AG04449 (cell line): ENCODE measurements at places on chromosomes 5 and 9.

GRCh38 chr5:146622391-146622790 lies 106.4 kb upstream of the GPR151 start:
- no peak for DNase-seq

DNA sequence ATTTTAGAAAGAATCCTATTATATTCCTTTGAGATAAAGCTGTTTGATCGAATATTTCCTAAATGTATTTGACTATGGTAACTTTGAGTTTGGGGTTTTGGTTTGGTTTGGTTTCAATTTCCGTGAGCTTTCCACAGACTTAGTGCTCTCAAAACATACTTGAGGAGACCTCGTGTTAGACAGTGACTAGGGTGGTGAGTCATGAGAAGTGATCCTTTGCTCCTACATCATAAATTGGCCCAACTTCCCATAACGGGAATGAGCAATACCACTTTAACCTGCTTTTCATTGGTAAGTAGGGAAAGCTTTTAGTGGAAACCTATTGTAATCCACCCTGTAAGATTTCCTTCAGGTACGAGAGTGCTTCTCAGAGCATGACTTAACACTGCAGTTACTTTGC lies 3.8 kb upstream of the RASEF start:
- DNase-seq: peak; percentile 77

GRCh38 chr5:174852143-174852542 lies 127.8 kb downstream of the MSX2 start:
- no peak for DNase-seq

DNA sequence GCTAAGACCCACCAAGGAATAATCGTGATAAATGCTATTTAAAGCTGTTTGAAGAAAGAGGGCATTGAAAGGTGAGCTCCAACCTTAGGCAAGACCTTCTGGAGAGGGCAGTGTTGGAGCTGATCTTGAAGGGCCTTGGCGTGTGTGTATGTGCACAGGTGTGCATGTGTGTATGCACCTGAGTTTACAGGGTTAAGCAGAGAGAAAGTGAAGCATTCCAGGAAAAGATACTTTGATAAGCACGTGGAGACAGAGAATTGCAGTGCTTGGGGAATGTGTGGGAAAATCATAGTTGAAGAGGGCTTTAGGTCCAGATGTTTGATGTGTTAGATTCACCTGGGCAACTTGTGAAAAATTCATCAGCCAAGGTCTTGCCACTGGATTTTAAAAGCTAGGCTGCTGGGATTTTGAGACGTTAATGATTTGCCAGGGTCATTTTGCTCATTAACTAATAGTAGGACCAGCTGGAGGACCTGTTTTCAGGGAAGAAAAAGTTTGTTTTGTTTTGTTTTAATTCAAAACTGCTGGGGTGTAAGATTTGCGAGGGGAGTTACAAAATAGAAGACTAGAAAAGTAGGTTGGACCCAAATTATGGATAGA lies 78.3 kb upstream of the ANKRD55 start:
- DNase-seq: no peak

DNA sequence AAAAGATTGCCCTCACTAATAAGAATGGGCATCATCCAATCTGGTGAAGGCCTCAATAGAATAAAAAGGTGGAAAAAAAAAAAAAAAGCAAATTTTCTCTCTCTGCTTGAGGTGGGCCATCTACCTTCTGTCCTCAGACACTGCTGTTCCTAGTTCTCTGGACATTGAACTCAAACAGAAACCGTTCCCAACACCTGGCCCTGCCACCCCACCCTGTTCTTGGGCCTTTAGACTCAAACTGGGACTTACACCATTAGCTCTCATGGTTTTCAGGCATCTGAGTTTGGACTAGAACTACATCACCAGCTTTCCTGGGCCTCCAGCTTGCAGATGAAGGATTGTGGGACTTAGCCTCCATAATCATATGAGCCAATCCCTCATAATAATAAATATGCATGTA lies 71.0 kb downstream of the SSBP2 start:
- DNase-seq: no peak

DNA sequence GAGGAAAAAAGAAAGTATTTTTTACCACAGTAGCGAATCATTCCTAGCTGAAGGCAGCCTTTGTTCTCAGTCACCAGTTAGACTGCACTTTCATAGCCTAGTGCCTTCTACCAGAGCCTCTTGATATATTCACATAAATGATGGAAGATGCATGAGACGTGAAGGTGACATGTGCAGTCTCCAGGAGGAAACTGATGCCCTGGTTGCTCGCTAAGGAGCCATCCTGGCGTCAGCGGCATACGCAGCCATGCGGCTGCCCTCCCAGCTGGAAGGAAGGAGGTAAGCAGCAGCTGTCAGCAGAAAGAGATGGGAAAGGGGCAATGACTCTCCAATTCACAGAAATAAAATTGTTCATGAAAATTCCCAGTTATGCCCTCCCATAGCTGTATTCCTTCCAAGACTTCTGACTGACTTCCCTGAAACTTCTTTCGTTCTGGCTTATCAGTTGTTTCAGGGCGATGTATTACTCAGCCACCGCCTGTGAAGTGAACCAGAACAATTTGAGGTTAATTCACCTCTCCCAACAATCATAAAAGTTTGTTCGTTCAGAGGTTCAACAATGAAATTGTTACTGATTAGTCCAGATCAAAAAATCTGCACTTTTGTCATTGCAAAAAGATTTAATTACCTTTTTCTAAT lies 331.2 kb downstream of the NR2F1-AS1 start:
- DNase-seq: no peak

- no peak for DNase-seq
Measured at GRCh38 chr5:108728566-108729241, 19.0 kb upstream of the FER start.

GRCh38 chr5:14870337-14871213 lies 1.0 kb downstream of the ANKH start:
- DNase-seq: no peak

GRCh38 chr5:180820788-180821321 lies 18.2 kb upstream of the MGAT1 start:
- no peak for DNase-seq

DNA sequence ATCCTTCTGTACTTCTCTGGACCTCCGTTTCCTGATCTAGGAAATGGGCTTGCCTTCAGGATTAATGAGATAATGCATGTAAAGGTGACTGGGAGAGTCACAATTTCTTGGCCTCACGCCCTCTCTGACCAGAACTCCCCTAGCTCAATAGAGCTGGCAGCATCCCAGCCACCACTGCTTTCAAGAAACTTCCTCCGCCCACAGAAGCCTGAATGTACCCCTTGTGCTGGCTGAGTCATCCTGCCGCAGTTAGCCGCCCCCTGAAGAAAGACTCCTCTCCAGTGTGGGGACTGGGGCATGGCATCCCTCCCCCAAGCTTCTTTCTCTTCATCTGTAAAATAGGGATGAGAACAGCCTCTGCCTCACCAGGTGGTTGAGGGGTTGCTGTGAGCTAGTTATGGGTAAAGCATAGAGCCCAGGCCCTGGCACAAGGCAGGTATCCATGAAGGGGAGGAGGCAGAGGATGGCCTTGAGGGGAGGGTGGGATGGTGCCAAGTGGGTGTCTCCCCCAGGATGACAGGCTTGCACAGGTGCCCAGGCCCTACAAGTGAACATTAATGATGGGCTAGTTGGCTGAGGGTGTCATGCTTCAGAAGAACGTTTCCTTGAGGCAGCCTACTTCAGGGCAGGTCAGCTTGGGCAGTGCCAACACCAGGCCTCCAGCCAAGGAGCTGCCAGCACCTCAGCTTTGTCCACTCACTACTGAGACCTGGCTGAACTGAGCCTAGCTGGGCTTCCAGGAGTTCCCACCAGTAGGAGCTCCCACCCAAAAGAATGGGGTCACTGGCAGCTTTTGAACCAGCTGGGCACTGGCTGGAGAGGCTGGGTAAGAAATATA lies 3.4 kb downstream of the PDLIM4 start:
- DNase-seq: peak; percentile 51

DNA sequence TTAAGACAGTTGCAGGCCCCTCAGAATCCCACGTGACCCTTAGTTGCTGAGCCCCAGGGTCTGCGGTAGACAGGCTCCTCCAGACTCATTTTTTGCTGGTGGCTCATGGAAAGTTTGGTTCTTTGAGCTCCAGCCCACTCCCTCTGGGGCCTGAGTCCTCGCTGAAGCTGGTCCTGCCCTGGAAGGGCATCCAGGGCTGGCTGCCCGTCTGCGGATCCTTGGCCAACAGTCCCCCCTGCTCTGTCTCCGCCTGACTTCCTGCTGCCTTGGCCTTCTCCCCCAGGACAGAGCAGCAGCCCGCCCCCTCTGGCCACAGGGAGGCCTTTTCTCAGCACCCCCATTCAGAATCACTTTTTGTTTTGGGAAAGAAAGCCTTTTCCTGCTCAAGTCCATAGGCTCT lies 24.4 kb downstream of the SLC6A7 start:
- no peak for DNase-seq
